ENCODE measurements at places on chromosomes 16 and 17.

DNA sequence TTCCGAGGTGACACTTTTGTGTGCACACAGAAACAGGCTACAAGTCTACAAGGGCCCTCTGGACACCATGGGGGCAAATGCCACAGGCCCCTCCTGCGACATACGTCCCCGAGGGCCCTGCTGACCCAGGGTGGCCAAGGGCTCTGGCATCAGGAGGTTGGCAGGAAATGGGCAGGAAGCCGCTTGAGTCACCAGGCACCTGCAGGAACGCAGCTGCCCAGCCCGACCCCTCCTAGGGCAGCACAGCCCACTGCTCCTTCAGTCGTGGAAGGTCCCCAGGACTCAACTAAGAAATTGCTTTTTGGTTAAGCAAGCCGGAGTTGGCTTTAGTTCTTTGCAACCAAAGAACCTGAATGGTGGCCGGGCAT is 8.1 kb downstream of the CORO7 start:
- no peak for DNase-seq

DNA sequence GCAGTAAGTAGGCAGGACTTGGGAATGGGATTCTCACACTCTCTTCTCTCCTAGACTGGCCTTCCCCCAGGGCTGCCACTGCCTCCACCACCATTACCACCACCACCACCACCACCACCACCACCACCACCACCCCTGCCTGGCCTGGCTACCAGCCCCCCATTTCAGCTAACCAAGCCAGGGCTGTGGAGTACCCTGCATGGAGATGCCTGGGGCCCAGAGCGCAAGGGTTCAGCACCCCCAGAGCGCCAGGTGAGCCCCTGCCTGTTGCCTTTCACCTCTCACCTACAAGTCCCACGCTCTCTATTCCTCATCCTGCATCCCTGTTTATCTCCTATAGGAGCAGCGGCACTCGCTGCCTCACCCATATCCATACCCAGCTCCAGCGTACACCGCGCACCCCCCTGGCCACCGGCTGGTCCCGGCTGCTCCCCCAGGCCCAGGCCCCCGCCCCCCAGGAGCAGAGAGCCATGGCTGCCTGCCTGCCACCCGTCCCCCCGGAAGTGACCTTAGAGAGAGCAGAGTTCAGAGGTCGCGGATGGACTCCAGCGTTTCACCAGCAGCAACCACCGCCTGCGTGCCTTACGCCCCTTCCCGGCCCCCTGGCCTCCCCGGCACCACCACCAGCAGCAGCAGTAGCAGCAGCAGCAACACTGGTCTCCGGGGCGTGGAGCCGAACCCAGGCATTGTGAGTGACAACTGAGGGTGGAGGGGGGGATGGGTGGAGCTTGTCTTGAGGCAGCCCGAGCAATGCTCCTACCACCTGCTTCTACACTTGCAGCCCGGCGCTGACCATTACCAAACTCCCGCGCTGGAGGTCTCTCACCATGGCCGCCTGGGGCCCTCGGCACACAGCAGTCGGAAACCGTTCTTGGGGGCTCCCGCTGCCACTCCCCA is 7.9 kb upstream of the TMEM88 start:
- DNase-seq = no peak

DNA sequence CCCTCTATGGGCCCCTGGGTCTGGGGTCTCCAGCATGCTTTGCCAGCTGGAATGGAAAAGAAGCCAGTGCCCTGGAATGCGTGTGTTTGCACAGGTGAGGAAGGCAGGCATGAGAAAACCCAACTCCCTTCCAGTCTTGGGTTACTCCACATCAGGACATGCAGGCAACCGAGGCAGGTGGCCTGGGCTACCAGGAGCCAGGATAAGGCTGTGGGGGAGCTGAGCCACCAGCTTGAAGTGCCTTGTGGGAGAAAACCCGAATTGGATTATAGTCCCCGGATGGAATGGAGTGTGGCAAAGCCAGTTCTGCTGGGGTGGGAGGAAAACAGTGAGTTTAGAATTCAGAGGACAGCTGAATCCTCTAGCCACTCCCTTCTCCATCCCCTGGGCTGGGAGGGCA is 7.2 kb downstream of the SRCIN1 start:
- no peak for DNase-seq

GRCh38 chr16:79194291-79194690 is 406.2 kb downstream of the MAF start:
- DNase-seq = no peak

- no peak for DNase-seq
Measured at GRCh38 chr16:51268237-51268636, 117.2 kb upstream of the SALL1 start.

DNA sequence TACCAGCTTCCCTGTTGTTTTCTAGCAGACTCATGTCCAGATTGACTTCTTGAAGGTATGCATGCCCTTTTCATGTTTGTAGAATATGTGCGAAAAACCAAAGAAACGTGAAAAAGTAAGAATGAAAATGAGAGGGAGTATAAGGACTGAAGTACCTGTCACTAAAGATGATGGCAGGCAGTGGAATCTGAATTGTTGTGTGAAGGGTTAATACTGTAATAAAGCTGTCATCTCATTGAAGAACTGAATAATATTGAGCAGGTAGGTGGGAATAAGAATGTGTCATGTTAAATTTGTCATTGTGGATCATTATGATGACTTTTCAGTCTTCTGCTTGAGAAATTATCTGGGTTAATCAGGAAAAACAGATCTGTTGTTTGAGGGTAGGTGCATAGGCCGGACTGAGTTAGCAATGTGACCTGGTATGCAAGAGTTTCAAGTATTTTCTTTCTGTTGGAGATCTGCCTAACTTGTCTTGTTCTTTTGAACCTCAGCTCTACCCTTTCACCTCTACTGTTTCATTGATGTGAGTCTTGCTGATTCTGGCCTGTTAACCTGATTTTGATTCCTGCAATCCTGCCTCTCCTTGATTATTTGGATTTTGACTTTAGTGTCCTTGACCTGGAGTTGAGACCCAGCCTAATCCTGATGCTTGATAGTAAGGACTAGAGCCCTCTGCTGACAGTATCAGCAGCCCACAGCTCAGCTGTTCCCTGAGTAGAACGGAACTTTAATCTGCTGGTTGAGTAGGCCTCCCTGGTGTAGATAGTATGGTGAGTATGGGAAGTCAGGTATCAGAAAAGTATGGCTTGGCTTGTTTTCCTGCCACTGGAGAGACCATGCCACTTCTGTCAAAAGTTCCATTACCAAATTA is 64.6 kb downstream of the MAP2K4 start:
- DNase-seq = no peak

DNA sequence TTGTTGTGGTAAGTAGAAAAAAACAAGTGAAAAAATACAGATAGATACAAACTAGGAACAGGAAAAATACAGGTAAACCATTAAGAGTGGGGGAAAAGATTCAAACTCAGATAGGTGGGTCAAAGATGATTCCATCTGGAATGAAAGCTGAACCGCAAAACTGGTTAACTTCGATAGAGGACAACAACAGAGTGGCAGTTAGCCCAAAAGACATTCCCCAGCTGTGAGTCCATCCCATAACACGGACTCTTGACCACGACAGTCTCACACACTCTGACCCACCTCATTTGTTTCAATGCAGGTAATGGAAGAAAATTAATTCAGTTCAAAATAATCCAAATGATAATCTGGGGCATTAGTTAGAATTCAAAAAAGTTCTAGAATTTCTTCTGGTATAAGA is 13.5 kb downstream of the ELAC2 start:
- DNase-seq = no peak

GRCh38 chr17:68906638-68907037 is 48.6 kb downstream of the ABCA8 start:
- DNase-seq = no peak

DNA sequence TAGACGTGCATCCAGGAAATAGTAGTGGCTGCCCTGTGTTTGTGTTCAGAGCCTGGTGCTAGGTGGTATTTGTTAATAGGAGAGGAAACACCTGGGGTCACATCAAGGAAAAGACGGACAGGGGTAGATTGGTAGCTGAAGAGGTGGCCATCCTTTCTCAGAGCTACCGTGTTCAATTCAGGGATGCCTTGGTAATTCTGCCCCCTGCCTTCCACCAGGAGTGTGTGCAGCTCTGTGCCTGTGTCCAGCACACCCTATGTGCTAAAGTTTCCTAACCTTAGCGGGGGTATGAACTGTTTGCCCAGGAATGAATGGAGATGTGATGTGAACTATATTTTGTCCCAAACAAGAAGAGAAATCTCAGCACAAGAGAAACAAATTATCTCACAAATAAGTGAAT is 174.1 kb upstream of the MPHOSPH6 start:
- DNase-seq = no peak

DNA sequence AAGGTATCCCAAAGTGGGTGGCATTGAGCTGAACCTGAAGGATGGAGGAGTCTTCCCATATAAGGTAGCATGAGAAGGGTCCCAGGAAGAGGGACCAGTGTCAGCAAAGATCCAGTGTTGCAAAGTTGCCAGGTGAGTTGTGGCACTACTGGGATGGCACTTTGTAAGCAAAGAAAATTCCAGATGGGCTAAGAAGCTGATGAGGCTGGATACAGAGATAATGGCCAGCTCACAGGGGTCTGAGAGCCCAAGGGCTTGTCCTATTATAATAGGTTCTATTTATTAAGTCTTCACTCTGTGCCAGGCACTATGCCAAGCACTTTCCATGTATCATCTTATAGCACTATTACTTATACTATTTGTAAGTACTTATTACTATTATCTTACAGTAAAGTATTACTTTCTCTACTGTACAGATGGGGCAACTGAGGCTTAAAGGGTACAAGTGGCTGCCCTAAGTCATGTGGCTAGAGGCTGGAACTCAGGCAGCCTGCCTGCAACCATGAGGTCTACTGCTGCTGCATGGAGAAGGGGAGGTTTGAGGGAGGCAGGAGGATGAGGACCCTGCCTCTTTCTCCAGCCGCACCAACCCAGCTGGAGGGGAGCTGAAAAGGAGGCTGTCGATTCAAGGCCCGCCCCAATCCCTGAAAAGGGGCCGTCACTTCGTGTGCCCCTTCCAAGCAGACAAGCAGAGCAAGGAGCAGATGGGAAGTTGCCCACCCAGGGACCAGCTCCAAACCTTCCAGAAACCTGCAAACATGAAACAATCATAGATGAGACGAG is 86.5 kb downstream of the C16orf78 start:
- no peak for DNase-seq

All from vagina (tissue), 2 donors.